ENCODE measurements at places on chromosomes 11 and 22.

DNA sequence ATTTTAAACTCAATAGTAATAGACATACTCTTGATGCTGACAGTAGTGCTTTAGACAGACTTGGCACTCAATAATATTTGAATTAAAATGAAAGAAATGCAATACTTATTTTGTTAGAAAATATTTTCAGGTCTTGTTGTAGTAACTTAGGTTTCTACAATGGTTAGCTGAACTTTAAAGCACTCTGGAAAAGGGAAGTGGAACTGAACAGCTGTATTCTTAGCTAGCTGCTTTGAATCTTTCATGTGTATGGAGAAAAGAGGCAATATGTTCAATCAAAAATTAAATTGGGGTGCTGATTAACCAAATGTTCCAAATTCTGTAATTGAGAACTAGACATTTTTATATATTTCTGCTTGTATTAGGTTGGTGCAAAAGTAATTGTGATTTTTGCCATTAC, 517.9 kb upstream of the RAG2 start:
- no peak for DNase-seq

- no peak for DNase-seq
Measured at GRCh38 chr22:50544746-50545253, 899 bp upstream of the KLHDC7B start.

GRCh38 chr22:36417281-36417686, 29.5 kb upstream of the MYH9 start:
- peak; percentile 68 for DNase-seq

DNA sequence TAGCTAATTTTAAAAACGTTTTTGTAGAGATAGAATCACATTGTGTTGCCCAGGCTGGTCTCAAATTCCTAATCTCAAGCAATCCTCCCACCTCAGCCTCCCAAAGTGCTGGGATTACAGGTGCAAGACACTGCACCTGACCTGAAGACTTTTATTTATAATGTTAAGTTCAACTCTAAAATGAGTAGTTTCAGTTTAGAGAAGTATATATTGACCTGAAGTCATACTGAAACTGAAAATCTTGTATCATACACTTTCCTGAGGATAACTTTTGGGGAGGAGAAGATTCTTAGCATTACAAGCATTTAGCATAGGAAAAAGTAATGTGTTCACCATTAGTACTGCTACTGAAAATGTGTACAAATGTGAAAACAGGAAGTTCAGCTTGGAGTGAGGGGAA, 249.3 kb downstream of the CASP12 start:
- no peak for DNase-seq

- DNase-seq: peak; percentile 40
Measured at GRCh38 chr11:35682230-35683173, 19.9 kb downstream of the TRIM44 start.

DNA sequence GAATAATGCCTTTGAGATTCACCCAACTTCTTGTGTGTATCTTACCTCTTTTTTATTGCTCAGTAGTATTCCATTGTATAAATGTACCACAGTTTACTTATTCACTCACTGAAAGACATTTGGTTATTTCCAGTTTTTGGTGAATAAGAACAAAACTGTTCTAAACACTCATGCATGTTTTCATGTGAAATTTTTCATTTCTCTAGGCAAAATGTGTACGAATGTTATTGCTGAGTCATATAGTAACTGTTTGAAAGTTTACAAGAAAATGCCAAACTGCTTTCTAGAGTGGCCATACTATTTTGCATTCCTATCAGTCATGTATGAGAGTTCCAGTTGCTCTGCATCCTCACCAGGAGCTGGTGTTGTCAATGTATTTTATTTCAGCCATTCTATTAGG, 8.8 kb upstream of the EMSY start:
- no peak for DNase-seq

DNA sequence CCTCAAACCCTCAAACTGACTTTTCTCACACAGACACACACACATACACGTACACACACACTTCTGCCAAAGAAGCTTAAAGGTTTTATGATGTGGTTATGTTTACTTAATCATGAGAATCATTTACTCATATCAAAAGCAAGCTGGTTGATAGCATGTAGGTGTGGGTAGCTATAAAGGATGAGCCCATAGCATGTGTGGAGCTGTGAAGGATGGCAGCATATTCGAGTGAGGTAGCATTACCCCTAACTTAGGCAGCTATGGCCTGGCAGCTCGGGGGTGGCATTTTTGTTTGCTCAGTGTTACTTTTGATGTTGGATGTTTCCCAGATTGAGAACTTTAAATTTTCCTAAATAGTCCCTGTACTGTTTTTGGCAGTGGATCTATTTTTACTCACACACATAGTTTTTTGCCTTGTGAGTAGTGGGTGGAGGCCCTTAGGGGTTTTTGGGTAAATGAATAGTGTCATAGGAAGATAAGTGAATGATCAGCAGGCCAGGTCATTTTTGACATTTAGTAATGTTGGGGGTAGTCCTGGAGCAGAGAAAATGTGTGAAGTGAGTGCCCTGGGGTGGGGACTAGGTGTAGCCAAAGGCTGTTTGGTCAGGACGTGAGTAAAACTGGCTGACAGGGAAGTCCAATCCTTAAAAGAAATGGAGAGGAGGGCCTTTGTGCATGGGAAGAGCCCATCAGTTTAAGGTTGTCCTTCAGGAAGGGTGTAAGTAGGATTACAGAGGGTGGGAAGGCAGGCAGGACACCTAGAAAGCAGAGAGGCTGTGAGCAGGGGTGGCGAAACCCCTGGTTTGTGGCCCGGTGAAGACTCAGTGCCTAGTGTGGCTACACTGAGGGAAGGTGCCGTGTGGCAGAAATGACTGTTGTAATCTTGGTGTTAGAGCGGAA, 7.1 kb downstream of the YWHAH start:
- DNase-seq: no peak

- peak; percentile 25 for DNase-seq
Measured at GRCh38 chr11:84890676-84891075, 736.5 kb downstream of the DLG2 start.

- peak; percentile 36 for DNase-seq
Measured at GRCh38 chr11:46380340-46381047, 975 bp upstream of the MDK start.

- no peak for DNase-seq
Measured at GRCh38 chr22:28139516-28139915, 220.5 kb upstream of the PITPNB start.

- DNase-seq: no peak
Measured at GRCh38 chr22:23388517-23388890, 191.6 kb downstream of the IGLL1 start.

DNA sequence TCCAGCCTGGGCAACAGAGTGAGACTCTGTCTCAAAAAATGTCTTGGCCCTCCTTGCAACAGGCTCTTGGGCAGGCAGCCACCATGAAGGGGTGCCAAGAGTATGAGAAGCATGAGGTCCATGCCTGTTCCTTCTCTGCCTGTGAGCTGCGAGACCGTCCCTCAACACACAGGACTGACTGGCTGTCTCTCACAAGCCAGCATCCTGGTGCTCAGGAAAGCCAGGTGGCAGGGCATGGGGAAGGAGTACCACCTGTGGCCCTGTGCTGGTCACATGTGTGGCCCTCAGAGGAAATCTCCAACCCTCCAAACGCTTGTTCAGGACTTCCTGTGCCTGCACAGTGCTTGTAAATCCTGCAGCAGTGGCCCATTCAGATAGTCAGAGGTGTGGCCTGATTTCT, 83.2 kb downstream of the ATXN10 start:
- DNase-seq: no peak

- peak; percentile 99 for DNase-seq
Measured at GRCh38 chr11:64241241-64241490, 271 bp downstream of the FKBP2 start.

DNA sequence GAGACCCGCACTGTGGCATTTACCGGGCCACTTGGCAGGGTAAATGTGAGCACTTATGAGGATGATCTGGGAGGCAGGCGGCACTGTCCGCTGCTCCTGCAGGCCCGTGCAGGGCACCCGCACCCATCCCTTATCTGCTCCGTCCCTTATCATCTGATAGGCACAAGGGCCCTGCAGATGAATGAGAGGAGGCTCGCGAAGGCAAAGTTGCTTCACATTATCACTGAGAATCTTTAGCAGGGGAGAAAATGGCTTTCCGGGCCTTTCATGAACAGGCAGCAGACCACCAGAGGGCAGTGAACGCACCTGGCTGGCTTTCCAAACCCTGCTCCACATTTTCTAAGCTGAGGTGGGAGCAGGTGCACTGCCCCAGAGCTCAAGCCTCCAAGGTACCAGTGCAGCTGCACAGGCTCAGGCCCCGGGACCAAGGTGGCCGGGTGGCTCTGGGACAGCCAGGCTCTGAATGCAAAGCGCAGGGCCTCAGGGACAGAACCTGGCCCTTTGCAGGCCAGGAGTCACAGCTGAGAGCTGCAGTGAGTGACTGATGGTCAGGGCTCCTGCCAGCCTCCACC, 165.6 kb downstream of the SHANK2 start:
- DNase-seq: peak; percentile 23
